ENCODE measurements at places on chromosomes 2 and 18.

DNA sequence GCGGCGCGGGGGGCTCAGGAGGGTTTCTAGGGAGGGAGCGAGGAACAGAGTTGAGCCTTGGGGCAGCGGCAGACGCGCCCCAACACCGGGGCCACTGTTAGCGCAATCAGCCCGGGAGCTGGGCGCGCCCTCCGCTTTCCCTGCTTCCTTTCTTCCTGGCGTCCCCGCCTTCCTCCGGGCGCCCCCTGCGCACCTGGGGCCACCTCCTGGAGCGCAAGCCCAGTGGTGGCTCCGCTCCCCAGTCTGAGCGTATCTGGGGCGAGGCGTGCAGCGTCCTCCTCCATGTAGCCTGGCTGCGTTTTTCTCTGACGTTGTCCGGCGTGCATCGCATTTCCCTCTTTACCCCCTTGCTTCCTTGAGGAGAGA is 5.2 kb downstream of the PROC start:
- DNase-seq, result no peak

GRCh38 chr2:230144355-230144754 is 75.4 kb downstream of the SP110 start:
- DNase-seq, result no peak

DNA sequence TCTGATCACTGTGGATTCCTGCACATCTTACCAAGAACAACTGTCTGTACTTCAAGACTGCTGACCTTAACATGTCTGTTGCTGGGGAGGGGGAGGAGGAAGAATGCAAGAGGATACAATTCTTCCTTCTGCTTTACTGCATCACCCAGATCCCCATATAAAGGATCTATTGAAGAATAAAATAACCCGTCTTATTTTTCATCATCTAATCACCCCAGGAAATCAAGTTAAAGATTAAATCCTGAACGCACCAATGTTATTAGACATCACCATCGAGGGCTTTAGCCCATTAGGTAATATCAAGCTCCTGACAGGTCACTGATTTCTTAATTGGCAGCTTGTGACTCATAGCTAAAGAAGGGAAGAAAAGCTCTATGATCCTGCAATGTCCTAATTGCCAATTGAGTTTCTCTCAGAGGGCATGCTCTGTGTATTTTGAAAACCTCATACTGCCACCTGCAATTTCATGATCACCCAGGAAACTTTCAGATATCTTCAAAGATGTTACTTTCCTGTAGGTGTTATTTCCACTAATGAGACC is 75.4 kb upstream of the KCNE4 start:
- no peak for DNase-seq

DNA sequence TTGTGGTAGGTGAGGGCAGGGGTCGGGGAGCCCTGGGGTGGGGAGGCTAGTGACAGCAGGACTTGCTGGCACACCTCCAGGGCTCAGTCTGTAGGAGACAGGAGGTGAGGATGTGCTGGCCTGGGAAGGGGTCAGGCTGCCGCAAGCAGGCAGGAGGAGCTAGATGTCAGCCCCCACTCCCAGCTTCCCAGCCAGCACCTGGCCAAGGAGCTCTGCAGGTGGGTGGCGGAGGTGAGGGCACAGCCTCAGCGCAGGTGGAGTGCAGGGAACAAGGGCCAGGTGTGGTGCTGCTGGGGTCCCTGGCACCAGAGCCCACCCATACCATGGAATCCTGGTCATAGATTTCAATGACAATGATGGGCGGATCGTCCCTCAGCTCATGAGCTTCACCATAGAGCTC is 2.9 kb downstream of the OTOF start:
- no peak for DNase-seq

GRCh38 chr2:173819852-173820251 is 145.3 kb downstream of the SP3 start:
- DNase-seq, result no peak

- DNase-seq, result no peak
Measured at GRCh38 chr2:110140401-110140800, 24.8 kb upstream of the MALL start.

DNA sequence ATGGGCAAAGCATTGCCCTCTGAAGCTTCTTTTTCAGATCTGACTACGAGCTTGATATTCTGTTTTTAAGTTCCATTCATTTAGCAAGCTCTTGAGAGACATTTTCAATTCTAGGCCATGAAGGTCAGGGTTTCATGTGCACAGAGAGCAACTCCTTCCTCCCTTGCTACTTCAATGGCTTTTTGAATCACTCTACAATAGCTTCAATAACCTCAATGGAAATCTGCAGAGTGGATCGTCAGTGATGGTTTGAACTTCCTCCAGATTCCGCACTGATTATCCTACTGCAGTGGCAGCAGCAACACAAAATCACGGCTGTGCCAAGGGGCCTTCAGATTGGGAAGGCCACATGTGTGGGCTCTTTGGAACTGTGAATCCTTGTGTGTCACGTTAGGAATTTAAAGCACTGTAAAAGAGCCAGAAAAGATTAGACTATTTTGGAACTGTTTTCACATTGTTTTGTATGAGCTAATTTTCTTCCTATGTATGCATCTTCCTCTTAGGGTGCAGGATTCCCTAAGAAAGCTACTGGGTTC is 88.4 kb upstream of the MGAT4A start:
- no peak for DNase-seq

- no peak for DNase-seq
Measured at GRCh38 chr2:218405746-218406208, 6.1 kb downstream of the CTDSP1 start.

GRCh38 chr2:38106405-38107094 is 30.6 kb upstream of the CYP1B1 start:
- DNase-seq, result no peak

- DNase-seq, result no peak
Measured at GRCh38 chr2:197453914-197454398, 604 bp downstream of the COQ10B start.

DNA sequence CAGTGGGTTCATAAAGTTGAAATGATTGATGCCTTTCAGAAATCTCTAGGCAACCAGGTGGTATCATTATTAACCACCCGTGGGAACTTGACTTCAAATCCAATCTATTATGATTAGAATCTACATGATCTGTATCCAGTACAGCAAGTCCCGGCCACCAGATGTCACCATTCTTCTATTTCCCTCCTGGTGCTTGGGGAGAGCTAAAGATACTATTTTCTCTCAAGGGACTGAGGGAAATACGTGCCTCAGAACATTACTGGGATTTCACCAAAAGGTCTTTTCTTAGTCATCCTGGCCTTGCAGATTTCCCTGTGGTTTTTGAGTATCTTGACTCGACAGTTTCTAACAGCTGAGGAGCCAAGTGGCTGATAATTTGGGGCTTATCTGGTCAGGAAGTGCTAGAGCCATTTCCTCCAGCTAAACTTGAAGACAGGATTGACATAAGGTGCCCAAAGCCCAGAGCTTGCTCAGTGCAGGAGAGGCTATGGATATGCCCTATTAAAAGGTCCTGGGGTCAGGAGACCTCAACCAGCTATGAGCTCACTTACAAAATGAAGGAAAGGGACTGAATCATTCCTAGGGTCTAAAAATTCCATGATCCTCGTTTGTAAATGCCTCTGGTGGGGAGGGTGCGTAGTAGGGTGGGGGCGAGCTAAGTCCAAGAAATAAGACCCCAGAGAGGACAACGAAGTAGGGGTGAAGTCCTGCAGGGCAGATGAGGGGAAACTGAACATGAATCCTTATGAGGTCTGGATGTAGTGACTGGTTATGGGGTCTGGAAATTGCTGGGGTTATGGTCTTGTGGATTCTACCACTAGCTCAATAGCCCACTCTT is 135.4 kb upstream of the MGAT5 start:
- peak; percentile 55 for DNase-seq

GRCh38 chr2:46293466-46293865 is 3.7 kb upstream of the EPAS1 start:
- DNase-seq, result no peak

- no peak for DNase-seq
Measured at GRCh38 chr2:103887625-103888024, 966.3 kb upstream of the POU3F3 start.

GRCh38 chr2:237073552-237073951 is 12.1 kb upstream of the COPS8 start:
- DNase-seq, result no peak

GRCh38 chr2:130846686-130847375 is 10.1 kb downstream of the ARHGEF4 start:
- DNase-seq, result no peak

DNA sequence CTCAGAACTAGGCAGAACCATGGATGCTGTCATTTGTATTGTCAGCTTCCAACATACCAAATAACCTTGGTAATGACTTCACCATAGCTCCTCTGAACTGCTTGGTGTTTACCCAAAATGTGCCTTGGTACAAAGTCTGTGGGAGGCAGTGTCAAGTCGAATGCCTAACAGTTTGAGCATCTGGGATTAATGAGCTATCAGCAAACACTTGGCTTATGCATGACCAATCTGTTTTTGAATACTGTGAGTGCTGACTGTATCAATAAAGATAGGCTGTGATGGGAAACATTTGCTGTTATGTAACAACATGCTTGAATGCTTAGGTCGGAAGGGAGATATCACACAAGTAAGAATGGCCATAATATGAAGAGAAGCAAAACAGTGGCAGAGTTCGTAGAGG is 455.4 kb downstream of the CMPK2 start:
- no peak for DNase-seq

GRCh38 chr2:160512491-160512890 is 18.9 kb upstream of the RBMS1 start:
- no peak for DNase-seq

DNA sequence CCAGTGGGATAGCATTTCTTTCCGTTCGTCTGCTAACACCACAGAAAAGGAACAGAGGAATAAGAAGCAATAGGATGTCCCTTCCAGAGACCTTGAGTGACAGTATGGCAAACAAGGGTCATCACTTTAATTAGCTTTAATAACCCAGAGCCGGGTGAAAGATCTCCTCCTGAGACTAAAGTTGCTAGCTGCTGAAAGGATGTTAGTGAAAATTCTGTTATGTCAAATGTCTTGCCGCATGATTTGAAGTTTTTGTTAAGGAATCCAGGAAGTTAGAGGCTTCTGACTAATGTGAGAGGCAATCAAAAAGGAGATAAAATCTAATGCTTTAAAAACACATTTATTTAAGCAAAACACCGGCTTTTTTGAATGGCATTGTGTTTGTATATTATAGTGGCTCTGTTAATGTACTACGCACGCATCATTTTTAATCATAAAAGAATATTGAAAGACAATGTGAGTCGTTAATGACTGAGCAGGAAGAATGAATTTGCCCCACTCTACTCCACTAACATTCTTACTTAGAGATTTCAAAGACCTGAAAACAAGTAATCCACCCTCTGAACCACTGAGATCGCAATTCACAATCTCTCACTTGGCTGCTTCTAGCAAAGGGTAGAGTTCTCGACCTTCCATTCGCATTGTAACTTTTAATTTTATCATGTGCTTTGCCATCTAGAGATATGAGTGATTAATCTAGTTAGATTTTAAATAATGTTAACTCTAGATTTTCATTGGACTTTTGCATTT is 536.6 kb downstream of the LRRTM4 start:
- DNase-seq, result no peak

GRCh38 chr2:2328848-2329247 is 2.2 kb downstream of the MYT1L start:
- no peak for DNase-seq

- peak; percentile 20 for DNase-seq
Measured at GRCh38 chr2:236731767-236732580, 162.3 kb downstream of the ACKR3 start.

GRCh38 chr2:166137331-166137730 is 9.5 kb upstream of the SCN1A start:
- no peak for DNase-seq

GRCh38 chr2:205913668-205914067 is 172.3 kb downstream of the INO80D start:
- no peak for DNase-seq

GRCh38 chr18:48927286-48928080 is 23.3 kb downstream of the SMAD7 start:
- DNase-seq, result no peak

GRCh38 chr2:166972418-166972817 is 84.1 kb downstream of the XIRP2 start:
- no peak for DNase-seq

- no peak for DNase-seq
Measured at GRCh38 chr2:218981881-218982585, 3.0 kb downstream of the FEV start.

GRCh38 chr2:198465970-198466369 is 661.6 kb downstream of the PLCL1 start:
- no peak for DNase-seq

- no peak for DNase-seq
Measured at GRCh38 chr2:152005607-152006006, 93.2 kb downstream of the CACNB4 start.

- DNase-seq, result no peak
Measured at GRCh38 chr18:44796429-44797428, 116.0 kb downstream of the SETBP1 start.

- DNase-seq, result no peak
Measured at GRCh38 chr2:105541189-105542050, 142.6 kb upstream of the FHL2 start.

- DNase-seq, result no peak
Measured at GRCh38 chr2:237291138-237291792, 122.7 kb downstream of the COL6A3 start.

DNA sequence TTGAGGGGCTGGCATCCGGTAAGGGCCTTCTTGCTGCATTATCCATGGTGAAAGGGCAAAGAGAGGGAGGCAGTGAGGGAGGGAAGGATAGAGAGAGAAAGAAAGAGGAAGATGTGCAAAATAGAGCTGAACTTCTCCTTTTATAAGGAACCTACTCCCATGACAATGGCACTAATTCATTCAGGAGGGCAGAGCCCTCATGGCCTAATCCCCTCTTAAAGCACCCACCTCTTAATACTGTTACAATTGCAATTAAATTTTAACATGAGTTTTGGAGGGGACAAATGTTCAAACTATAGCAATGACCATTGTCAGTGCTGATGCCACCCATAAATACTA is 60.2 kb downstream of the CXCR4 start:
- DNase-seq, result no peak

- DNase-seq, result no peak
Measured at GRCh38 chr2:110955556-110955955, 165.2 kb upstream of the BCL2L11 start.

- no peak for DNase-seq
Measured at GRCh38 chr18:77100751-77101355, 31.7 kb downstream of the MBP start.

DNA sequence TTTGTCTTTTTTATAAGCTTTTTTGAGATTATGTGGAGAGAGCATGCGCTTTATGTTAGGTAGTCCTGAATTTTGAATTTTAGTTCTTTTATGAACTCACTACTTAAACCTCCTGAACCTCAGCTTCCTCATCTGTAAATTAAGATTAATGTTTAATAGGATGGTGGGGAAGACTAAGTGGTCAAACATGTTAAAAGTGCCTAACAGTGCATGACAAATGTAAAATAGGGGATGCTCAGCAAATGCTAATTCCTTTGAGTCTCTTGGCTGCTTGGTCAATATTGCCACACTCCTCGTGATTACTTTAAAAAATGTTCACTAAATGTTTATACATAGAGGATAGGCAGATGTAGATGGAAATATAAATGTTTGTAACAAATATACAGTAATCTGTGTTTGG is 6.8 kb downstream of the BIRC6 start:
- no peak for DNase-seq
